ENCODE measurements at places on chromosomes 4 and X.

DNA sequence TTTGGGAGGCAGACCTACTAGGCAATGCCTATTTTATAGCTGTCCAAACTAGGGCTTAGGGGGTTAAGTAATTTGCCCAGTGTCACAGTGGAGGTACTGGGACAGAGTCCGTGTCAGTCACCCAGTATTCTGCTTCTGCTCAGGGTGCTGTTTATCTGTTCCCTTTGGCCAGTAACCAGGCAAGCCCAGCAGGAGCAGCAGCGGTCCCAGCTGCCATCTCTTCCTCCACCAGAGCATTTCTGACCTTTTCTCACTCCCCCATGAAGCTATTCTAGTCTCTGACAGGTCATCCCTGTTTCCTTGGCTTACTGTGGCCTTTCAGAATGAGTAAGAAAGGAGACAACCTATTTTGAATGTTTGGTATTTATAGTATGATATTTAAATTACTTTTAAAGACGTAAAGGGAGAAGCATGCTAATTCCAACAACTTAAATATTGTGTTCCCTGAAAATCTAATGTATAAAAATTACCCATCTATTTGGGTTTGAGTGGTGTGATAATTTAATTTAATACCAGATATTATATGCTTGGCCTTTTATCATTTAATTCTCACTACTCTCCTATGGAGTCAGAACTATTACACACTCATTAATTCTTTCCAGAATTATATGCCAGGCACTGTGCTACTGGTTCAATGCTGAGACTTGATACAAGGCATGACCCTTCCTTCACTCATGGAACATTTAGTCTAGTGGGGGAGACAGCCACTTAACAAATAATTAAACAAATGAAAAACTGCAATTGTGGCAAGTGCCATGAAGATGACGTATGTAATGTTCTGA lies 60.6 kb downstream of the RPS6KA3 start:
- DNase-seq: no peak

DNA sequence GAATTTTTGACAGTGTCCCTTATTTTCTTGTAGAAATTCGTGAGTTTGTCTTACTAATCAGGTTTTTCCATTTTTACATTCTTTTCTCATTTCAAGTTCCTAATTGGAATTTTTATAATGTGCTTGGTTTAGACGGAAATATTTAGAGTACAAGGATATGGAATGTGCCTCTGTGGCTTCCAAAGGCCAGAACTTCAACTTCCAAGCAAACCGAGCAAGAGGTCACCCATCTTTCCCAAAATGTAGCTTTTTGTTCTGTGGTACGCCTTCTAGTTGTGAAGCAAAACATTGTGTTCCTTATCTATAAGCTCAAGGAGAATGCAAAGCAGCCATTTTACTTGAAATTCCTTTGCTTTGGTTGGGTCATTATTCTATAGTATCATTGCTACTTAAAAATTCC lies 212.8 kb upstream of the PACRGL start:
- no peak for DNase-seq

- no peak for DNase-seq
Measured at GRCh38 chr4:23382879-23383278, 507.0 kb downstream of the PPARGC1A start.

- no peak for DNase-seq
Measured at GRCh38 chr4:5212255-5213013, 161.2 kb downstream of the STK32B start.

DNA sequence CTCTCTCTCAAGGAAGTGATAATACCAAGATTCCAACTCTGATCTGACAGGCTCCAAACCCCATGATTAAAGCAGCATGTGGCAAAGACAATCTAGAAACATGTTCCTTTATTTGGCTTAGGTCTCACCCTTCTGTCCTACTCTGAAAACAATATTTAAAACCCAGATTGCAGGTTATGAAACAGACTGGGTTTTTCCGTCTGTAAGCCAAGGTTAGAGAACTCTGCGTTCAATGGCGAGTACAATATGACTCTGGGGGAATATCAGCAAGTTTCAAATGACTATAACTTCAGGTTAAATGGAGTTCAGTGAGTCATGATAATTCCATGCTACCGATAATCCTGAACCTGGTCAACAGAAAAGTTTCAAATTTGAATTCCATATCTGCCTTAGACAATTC lies 50.8 kb downstream of the ANAPC10 start:
- DNase-seq: no peak

DNA sequence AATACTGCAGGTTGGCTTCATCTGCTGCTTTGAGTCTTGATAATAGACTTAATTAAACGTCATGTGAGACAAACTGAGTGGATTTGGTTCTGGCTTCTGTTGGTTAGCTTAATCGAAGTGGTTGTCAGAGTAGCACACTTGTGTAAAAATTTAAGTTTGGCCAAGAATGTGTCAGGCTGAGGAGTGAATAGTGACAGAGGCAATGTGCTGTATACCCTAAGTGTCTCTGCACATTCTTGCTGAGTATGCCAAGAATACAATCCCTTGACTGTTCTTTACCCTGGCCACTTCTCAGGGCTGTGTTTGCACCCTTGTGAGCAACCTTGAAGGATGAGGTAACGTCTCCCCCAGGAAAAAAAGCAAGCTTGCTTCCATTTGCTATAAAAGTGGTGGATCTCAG lies 14.9 kb downstream of the RPS3A start:
- no peak for DNase-seq

- no peak for DNase-seq
Measured at GRCh38 chr4:122854447-122855352, 28.1 kb downstream of the FGF2 start.

GRCh38 chrX:132576939-132577338 lies 88.1 kb upstream of the MBNL3 start:
- DNase-seq: no peak

- no peak for DNase-seq
Measured at GRCh38 chr4:86965019-86965976, 30.5 kb downstream of the AFF1 start.

DNA sequence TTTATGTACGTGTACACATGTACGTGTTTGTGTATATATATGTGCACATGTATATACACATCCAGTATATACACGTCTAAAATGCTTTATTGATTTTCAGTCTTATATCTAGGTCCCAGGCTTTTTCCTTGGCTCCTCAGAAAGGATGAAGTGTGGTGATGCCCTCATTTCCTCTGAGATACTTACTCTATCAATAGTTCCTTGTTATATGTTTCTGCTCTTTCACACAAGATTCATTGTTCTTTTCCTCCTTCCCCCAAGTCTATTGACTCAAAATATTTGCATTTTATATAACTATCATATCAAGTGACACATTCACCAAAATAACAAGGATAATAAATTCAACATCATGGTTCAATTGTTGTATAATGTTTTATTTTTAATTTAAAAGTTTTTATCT lies 359.2 kb downstream of the EPHA5 start:
- DNase-seq: no peak

Data from iPS DF 19.7 (cell line).